ENCODE measurements at places on chromosomes 2 and 18. TPM values are rescaled to one million over a fixed set of nuclear protein-coding genes. Genes with fewer than 3 reads are reported as not detected.

Gene IL37
- not detected for total RNA-seq

Gene MATN3
- 3.1 TPM for total RNA-seq

Gene CMPK2
- total RNA-seq, result 7.0 TPM

Gene TWIST2
- total RNA-seq, result 1.3 TPM

GRCh38 chr2:191366199-191366598 is 121.0 kb downstream of the MYO1B start:
- no peak for DNase-seq

GRCh38 chr2:216165711-216166110 is 56.6 kb downstream of the XRCC5 start:
- no peak for DNase-seq

DNA sequence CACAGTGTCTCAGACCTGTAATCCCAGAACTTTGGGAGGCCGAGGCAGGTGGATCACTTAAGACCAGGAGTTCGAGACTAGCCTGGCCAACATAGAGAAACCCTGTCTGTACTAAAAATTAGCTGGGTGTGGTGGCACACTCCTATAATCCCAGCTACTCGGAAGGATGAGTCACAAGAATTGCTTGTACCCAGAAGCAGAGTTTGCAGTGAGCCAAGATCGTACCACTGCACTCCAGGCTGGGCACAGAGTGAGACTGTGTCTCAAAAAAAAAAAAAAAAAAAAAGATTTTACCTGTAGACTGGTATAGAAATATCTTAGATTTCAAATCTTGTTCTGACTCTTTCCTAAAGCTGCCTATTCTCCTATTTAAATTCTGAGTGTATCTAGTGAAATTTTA is 7.2 kb upstream of the KLHL29 start:
- no peak for DNase-seq

GRCh38 chr2:128164311-128164710 is 73.3 kb downstream of the UGGT1 start:
- DNase-seq, result no peak

DNA sequence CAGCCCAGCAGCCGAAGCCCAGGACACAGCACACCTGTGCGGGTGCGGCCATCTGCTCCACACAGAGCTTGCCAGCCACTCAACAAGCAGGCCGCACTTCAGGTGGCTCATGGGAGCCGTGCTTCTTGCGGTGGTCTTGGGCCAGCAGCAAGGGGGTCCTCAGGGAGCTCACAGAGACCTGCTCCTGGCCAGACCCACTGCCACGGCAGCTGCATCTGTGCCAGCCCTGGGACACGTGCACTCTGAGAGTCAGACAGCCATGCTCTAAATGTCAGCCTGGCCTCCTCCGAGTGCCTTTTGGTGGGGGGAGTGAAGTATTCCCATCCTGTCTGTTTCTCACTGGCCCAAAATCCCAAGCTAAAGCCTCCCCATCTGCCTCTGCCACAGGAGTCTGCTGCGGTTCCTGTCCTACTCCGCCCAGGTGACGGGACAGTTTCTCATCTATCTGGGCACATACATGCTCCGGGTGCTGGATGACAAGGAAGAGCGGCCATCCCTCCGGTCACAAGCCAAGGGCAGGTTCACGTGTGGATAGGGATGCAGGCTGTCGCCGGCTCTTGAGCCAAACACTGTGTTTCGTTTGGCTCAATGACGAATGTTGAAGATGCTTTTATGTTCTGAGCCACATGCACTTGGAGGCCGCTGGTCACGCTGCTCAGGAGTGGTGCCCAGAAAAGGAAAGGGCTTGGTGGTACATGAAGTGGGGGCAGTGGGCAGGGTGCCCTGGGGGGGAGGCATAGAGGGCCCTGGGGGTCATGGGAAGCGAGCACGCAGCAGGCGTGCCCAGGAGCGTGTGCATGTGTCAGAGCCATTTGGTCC is 22.8 kb downstream of the CIDEA start:
- no peak for DNase-seq

- DNase-seq, result no peak
Observed at GRCh38 chr2:10469955-10470608, 22.0 kb upstream of the ODC1 start.

- peak; percentile 66 for DNase-seq
Observed at GRCh38 chr2:27085673-27086089, 891 bp upstream of the KHK start.

DNA sequence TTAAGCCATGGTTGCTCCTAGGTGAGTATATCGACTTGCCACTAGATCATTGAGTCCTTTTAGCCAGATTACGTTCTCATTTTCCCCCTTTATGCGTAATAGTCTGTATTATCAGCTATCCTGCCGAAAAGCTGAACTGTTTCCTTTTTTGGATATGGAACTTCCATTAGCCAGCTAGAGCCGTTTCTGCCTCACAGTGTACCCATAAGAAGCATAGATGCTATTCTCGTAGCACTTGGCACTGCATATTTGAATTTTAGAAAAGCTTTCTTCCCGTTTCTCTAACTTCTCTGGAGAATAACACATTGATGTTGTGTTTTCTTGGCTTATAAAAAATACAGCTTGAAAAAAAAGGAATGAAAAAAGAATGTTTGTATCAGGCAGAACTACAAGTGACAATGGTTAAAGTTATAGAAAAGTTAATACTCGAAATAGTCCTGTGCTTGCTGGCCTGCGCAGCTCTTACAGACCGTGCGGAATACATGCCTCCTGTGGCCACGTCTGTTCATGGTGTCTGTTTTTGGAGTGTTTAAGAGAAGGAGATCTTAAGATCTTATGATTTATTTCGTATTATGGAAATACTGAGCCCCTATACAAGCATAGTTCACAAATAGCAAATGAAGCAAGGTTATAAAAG is 710 bp downstream of the DUSP19 start:
- DNase-seq, result peak; percentile 34

GRCh38 chr2:205556357-205556756 is 125.9 kb upstream of the NRP2 start:
- DNase-seq, result no peak

DNA sequence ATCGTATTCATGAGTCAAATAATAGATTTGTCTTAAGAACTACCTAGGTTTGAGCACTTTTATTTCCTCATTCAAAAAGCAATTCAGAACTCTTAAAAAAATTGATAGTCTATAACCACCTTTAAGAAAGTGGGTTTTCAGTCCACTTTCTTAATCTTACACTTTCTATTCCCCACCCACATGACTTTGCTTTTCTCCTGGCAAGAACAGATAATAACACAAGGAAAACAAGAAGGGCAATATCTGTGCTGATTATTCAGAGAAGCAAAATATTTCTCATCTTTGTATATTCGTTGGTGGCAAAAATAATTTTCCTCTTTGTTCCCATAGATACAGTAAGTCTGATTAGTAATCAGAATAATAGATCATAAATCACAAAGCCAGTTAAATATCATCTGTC is 130.6 kb upstream of the DNAJC10 start:
- DNase-seq, result no peak

DNA sequence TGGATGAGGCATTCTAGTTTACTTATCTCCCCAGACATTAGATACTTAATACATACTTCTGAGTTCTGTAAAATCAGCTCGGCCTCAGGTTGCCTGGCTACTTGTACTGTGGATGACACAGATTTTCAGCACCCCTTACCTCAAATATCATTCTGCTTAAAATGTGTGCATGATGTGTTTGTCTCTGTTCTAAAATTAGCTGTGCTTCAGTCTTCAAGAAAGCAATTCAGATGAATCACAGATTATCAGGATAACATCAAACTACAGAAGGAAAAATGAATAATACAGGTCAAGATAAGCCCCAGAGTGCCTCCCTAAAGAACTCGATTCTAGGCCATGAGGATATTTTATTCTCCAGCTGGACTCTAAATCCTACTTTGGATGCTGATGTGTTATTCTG is 21.3 kb upstream of the MAPRE2 start:
- DNase-seq, result no peak
